Bronchus fibroblast of lung (primary cell): ENCODE measurements at places on chromosomes 7 and 10. TPM values are rescaled to one million over a fixed set of nuclear protein-coding genes. Genes with fewer than 3 reads are reported as not detected.

The ANKRD30A gene
- not detected in 2 replicates for total RNA-seq

The MAGI2 gene
- 1.3 and 1.5 TPM in 2 replicates for total RNA-seq

The CFAP43 gene
- total RNA-seq: under 0.01 TPM in 1 of 2 replicates, not detected in the other

The MACC1 gene
- total RNA-seq: under 0.01 TPM in 2 replicates

The SPDYE9 gene
- not detected in 2 replicates for total RNA-seq

The CRHR2 gene
- not detected in 2 replicates for total RNA-seq

The GPC2 gene
- total RNA-seq: 1.8 and 4.9 TPM in 2 replicates

The CPA2 gene
- total RNA-seq: not detected in 2 replicates

The LMTK2 gene
- total RNA-seq: 5.6 and 6.4 TPM in 2 replicates

The HKDC1 gene
- under 0.01 TPM in 1 of 2 replicates, not detected in the other for total RNA-seq

The DEPP1 gene
- total RNA-seq: 15.0 TPM in 2 replicates

The HOXA2 gene
- total RNA-seq: 1.3 and 1.5 TPM in 2 replicates

The H2BK1 gene
- total RNA-seq: not detected in 2 replicates

The DOCK4 gene
- 5.9 and 7.4 TPM in 2 replicates for total RNA-seq

The METTL27 gene
- total RNA-seq: 1.5 and 2.9 TPM in 2 replicates

The OGDHL gene
- total RNA-seq: under 0.01 and 0.17 TPM in 2 replicates

The CALHM3 gene
- not detected in 2 replicates for total RNA-seq

The SFTPA1 gene
- total RNA-seq: not detected in 2 replicates
